Aorta (tissue), 5 donors: ENCODE measurements at places on chromosomes 7 and 10.
A peak's percentile ranks its signal among the peaks of the same experiment; 100 is the strongest.

DNA sequence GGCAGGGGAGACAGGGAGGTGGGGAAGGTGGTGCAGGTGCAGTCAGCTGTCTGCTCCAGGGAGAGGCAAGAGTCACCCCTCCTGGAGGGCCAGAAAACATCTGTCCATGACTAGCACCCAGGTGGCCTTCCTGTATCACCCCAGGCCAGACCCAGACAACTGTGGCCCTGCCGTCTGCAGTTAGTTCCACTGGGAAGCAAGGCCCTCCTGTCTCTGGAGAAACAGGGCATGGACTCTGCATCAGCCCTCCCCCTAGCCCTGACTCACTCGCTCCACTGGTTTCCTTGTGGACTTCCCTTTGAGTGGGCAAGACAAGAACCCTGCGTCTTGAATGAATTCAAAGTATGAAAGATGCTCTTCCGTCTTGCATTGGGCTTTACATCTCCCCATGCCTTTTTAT, 12.6 kb downstream of the TBATA start:
- no peak for DNase-seq

- DNase-seq: no peak
Measured at GRCh38 chr7:39838326-39838725, 111.7 kb upstream of the CDK13 start.

DNA sequence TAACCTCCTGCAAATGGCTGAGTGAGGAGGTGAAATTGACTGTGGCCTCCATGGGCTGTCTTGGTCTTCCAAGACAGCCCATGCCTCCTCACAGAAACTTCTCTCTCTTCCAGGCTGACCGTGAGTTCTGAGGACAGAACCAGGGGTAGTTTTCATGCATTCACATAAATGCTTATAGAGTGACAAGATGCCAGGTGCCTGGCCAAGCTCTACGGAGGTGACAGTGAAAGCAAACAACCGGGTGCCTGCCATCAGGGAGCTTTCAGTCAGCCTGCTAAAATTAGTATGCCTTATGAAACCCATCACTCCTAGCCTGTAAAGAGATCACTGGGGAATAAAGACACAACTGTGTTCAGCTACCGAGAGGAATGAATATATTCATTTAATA, 919 bp upstream of the RHOBTB1 start:
- no peak for DNase-seq

DNA sequence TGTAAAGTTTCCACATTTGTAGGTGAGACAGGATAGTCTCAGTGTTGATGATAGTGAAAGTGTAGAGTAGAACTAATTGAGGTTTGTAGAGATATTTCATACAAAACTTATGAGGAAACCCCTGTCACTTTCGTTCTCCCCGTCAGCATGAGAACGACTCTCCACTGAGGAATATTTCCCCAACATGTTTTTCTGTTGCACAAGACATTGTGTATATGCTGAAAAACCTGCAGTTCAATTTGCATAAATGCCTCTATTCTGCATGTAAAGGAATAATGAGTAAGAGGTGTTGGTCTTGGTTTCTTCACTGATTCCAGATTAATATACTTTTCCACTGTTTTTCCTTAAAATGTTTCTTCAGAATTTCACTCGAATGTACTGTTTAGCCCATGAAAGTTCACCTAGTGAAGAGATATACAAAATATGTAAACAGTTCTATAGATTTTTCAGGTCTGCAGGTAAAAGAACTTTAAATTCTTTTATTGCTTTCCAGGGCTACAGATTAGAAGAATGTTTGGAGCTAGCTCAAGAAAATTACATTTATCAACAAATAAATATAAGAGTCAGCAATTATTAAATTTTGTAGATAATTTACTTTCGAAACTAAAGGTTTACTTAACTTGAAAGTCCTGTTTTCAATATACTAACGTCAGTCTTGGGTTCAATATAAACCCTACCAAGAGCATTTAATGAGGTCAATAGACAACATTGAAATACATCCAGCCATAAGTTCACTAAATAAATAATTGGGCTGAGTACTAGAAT, 37.2 kb downstream of the HEPACAM2 start:
- no peak for DNase-seq

DNA sequence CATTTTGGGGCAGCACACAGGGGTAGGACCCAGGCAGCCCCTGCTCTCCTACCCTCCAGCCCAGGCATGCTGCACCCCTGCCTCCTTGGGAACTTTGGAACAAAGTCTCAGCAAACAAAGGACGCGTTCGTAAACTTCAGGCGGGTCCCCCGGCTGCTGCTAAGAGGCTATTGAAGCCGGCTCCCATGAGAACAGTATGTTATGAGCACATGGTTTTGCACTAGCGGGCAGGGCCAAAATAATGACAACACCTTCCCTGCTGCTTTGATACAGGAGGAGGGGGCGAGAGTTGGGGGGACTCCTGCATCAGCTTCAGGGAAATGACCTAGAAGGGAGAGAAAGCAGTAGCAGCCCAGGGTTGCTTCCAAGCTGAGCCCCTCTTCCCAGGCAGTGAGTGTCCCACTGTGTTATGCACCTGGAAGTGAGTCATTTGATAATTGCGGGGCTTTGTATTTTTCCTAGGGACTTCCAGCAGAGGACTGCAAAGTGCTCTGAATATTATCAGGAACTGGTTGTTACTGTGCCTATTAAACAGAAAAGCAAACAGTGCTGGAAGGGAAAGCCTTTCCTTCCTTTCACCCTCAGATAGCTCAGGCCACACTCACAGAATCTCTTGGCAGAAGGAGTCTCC, 6.9 kb downstream of the ITPRIP start:
- DNase-seq: no peak

DNA sequence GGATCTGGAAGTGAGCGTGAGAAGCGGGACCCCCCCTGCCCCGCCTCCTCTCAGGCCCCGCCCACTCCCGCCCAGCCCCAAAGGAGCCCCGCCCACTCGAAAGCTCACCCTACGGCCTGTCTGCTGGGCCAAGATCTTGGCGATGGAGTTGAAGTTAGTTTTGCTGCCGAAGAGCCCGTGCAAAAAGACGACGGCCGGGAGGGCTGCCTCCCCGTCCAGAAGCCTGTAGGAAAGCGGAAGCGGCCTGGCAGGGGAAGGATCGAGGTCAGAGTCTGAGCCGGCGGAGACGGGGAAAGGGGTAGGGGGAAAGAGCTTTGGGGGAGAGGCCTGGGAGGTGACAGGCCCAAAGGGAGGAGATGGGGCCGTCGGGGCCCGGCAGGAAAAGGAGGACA, 386 bp downstream of the ABHD11 start:
- DNase-seq: peak; percentile 89

DNA sequence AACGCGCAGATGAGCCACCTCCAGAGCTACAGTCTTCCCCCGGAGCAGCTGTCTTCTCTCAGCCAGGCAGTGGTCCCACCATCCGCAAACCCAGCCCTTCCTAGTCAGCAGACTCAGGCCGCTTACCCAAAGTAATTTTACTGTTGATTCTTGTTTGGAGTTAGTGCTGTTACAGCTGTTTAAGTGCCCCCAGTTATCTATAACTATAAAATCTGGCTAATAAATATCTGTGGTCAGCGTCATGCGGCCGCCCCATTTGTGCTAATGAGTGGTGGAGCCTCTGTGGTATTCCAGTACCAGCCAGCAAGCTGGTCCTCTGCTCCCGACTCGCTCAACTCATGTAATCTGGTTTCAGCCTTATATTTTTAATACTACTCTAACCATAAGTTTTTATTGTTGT, 43.2 kb upstream of the TMEM236 start:
- DNase-seq: no peak

- DNase-seq: no peak
Measured at GRCh38 chr7:16347827-16348192, 73.5 kb downstream of the CRPPA start.

- no peak for DNase-seq
Measured at GRCh38 chr10:97059006-97059871, 126.5 kb downstream of the SLIT1 start.

GRCh38 chr7:76232698-76233097, 31.0 kb downstream of the SRRM3 start:
- no peak for DNase-seq

DNA sequence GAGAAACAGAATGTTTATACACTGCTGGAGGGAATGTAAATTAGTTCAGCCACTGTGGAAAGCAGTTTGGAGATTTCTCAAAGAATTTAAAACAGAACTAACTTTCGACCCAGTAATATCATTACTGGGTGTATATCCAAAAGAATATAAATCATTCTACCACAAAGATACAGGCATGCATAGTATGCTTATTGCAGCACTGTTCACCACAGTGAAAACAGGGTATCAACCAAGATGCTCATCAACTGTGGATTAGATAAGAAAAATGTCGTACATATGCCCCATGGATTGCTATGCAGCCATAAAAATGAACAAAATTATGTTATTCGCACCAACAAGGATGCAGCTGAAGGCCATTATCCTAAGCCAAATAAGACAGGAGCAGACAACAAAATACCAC, 343.1 kb upstream of the KCND2 start:
- no peak for DNase-seq

DNA sequence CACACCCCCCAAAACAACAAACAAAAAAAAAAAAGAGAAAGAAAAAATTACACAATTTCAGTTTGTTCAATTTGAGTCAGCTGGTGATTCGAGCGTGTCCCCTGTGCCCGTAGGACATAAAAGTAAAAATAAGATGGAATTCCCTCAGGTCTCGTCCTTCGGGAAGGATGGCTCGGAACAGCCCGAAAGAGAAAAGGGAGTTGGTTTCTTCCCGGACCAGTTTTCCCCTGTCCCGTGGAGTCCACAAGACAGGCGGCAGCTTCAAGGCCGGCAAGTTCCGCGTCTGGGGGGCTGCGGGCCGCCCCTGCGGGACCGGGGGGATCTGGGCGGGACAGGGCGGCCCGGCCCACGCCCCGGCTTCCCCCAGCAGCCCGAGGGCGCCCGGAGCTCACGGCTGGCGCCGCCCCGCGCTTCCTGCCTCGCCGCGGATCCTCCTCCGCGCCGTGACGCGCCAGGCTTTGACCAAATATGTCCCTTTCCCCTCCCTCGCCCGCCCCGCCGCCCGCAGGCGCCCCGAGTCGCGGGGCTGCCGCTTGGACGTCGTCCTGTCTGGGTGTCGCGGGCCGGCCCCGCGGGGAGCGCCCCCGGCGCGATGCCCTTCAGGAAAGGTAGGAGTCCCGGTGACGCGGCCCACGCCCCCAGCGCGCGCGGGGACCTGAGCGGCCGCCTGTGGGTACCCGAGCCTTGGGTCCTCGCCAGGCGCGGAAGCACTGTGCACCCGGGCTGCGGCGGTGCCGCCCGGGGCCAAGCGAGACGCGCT, 55.8 kb downstream of the RBM17 start:
- DNase-seq: peak; percentile 95

GRCh38 chr10:99872367-99873162, 90.1 kb downstream of the ABCC2 start:
- DNase-seq: no peak

DNA sequence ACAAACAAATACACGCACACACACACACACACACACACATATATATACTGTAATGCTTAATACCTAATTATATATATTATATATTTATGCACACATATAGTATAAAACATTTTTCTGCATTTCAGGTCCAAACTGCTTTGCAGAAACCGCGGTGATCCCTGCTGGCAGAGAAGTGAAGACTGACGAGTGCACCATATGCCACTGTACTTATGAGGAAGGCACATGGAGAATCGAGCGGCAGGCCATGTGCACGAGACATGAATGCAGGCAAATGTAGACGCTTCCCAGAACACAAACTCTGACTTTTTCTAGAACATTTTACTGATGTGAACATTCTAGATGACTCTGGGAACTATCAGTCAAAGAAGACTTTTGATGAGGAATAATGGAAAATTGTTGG, 138.5 kb downstream of the VWC2 start:
- no peak for DNase-seq

DNA sequence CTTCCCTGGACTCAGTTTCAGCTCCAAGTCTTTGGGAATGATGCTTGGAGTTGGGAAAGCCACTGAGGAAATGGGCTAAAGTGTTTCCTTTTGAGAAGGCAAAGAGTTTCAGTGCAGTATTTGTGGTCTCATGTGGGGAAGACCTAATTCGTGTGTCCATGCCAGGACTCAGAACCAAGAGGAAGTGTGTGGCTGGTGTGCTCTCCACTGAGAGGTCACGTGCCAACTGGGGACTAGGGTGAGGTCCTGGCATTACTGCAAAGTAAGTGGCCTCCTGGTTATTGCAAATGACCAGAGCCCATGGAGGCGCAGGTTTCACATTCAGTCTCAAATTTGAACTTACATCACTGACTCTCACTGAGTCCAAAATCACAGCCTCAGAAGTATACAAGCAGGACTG, 48.6 kb upstream of the ITPRID1 start:
- peak; percentile 43 for DNase-seq

DNA sequence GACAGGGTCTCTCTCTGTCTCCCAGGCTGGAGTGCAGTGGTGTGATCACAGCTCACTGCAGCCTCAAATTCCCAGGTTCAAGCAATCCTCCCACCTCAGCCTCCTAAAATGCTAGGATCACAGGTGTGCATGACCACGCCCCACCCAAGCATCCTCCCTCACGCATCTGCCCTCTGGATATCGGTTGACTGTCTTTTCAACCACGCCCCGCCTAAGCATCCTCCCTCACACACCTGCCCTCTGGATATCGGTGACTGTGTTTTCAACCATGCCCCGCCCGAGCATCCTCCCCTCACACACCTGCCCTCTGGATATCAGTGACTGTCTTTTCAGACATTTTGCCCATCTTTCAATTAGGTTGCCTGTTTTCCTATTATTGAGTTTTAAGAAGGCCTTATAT, 140.5 kb downstream of the MAD1L1 start:
- no peak for DNase-seq
